ENCODE measurements at places on chromosomes 2 and 18.

- no peak for DNase-seq
Observed at GRCh38 chr2:222208010-222208690, 90.6 kb downstream of the PAX3 start.

DNA sequence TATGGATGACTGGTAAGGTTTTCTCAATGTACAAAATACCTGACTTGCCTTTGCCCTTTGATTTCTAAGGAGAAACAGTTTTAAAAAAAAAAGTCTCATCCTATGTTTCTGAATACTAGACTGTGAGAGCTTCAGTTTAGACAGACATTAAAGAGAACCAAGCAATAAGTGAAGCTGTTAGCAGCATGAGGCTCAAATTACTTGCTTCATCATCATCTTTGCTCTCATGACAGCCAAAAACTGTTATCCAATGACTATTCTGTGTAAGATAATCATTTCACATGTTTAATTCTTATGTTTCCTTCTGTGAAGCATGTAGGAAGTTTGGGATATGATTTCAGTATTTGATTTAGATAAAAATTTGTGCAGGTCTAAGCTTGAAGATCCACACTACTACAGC, 129.2 kb downstream of the COMMD1 start:
- no peak for DNase-seq

- DNase-seq = no peak
Observed at GRCh38 chr2:14751581-14751980, 119.1 kb downstream of the LRATD1 start.

- DNase-seq = no peak
Observed at GRCh38 chr2:8827729-8828128, 9.7 kb downstream of the KIDINS220 start.

- no peak for DNase-seq
Observed at GRCh38 chr18:48417985-48418384, 8.8 kb upstream of the ZBTB7C start.

- no peak for DNase-seq
Observed at GRCh38 chr2:112692495-112692911, 28.3 kb upstream of the NT5DC4 start.

GRCh38 chr18:7273301-7273921, 42.5 kb downstream of the LRRC30 start:
- no peak for DNase-seq

GRCh38 chr2:193463011-193463410, 1268.3 kb upstream of the TMEFF2 start:
- no peak for DNase-seq

DNA sequence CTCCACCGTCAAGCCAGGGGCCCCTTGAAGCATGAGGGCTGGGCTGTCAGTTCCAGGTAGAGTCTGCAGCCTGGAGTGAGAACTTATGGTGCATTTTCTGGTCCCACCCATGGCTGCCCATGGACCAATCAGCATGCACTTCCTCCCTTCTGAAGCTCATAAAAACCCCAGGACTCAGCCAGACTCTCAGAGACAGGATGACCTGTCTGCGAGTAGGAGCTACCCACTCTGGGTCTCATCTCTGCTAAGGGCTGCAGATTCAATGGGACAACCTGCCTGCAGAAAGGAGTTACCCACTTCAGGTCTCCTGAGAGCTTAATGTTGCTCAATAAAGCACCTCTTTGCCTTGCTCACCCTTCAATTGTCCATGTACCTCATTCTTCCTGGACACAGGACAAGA, 9.4 kb upstream of the DUSP19 start:
- no peak for DNase-seq

DNA sequence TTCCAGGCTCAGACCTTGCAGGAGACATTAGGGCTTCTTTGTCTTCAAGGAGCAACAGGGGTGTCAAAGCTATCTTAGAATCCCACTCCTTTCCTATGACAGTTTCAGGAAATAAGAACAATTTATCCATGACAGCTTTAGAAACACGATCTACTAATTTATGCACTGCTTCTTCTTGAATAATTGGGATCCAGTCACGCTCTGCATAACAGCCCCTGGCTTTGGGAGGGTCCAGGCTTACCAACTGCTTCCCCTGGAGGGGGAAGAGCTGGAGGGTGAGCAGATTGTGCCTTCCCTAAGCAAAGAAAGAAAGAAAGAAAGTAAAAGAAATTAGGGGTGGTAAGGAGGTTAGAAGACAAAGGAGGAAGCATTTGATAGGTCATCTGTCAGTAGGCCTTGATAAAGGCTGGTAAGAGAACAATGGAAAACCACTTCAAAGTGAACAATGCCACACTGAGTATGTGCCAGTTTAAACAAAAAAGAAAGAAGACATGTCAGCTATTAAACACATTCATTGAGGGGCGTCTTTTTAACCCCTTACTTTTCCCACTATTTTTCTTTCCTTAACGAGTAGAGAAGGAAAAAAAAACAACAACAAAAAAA, 327.6 kb downstream of the DCC start:
- no peak for DNase-seq

- DNase-seq = peak; percentile 87
Observed at GRCh38 chr2:47323009-47323821, 79.7 kb upstream of the MSH2 start.

- no peak for DNase-seq
Observed at GRCh38 chr2:146939991-146940685, 904.7 kb upstream of the ACVR2A start.

DNA sequence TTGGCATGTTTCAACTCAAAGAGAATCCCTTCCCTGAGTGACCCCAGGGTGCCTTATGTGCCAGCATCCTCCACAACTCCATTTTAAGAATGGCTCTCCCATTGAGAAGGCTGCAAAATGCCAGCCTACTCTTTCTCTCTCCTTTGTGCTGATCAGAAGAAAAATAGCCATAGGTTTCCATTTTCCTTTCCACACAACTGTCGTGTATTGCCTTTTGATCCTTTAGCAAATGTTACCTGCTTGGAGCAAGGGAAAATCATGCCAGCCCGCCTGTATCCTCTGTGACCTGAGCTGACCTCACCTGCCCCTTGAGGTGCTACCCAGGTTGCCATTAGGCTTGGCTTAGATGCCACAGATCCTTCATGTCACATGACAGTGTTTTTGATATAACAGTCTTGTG, 38.8 kb downstream of the DPYSL5 start:
- DNase-seq = no peak
